Thoracic aorta (tissue), 2 donors: ENCODE measurements at places on chromosomes 4 and X. TPM values are rescaled to one million over a fixed set of nuclear protein-coding genes. Genes with fewer than 3 reads are reported as not detected.
A peak's percentile ranks its signal among the peaks of the same experiment; 100 is the strongest.

- DNase-seq = no peak
- H3K4me3 ChIP-seq = no peak overlapping the region
- H3K27ac ChIP-seq = no peak overlapping the region
- H3K27me3 ChIP-seq = no peaks in the 10 kb centered on the region
These were observed 166.7 kb upstream of the SH3RF1 start for GRCh38 chr4:169437299-169438047.

The ADAM29 gene
- total RNA-seq = not detected

DNA sequence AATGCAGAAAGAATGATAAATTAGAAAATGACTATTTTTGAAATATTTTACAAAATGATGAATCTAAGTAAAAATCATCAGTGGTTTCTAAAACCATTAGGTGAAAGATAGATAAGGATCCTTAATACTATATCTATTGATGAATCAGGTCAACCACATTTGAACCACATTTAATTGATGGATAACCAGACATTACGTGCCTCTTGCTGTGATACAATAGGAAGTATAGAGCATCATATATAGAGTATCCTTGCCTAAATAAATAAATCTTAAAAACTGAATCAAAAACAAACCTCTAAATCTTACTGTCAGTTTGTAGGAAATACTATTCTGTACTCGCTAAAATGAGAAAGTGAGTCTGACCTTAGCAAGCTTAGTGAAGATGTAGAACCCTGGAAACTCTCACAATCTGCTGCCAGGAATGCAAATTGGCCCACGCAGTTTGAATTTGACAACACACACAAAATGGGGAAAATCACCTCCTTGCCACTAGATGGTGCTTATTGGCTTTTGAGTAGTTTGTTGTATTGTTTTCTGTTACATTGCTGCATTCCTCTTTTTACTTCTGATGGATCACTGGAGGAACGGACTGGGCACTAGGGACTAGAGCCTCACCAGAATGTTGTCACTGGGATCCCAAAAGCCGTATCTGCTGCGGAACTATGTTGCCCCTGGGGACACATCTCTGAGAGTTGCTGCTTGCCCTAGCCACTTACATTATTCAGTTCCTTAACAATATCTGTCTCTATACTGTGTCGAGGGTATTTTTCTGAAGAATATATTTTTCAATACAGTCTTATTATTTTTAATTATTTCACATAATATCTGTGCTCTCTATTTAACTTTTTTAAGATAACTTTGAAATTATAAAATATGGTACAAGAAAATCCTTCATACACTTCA lies 25.4 kb upstream of the SLAIN2 start:
- no peak overlapping the region for H3K4me3 ChIP-seq
- no peak overlapping the region for H3K27ac ChIP-seq
- no peaks in the 10 kb centered on the region for H3K36me3 ChIP-seq
- no peaks in the 10 kb centered on the region for H3K4me1 ChIP-seq

- no peak for DNase-seq
- H3K27me3 ChIP-seq = no peaks in the 10 kb centered on the region
- H3K4me1 ChIP-seq = peaks cover 6% of the 10 kb centered on the region
- H3K4me3 ChIP-seq = no peak overlapping the region
- H3K36me3 ChIP-seq = no peaks in the 10 kb centered on the region
- H3K27ac ChIP-seq = no peak overlapping the region
These were observed 4.3 kb upstream of the AGA start for GRCh38 chr4:177446586-177446985.

DNA sequence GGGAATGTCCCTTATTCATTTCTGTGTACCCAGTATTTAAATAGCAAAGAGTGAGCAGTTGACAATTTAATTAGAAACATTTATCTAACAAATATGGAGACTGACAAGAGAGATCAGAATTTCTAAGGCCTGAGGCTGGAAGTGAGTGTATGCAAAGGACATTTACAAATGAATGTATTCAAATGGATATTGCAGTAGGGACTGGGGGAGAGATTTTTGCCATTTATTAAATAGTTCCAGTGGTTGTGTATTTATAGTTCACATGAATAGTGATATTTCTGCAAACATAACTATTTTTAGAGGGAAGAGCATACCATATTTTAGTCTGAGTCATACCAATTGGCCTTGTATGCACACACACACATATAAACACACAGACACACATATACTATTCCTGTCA lies 592.4 kb downstream of the GLUD2 start:
- no peaks in the 10 kb centered on the region for H3K4me1 ChIP-seq
- H3K36me3 ChIP-seq = no peaks in the 10 kb centered on the region
- no peak for DNase-seq
- H3K4me3 ChIP-seq = no peak overlapping the region

GRCh38 chr4:101451086-101451485 lies 103.8 kb upstream of the PPP3CA start:
- DNase-seq = no peak
- H3K36me3 ChIP-seq = no peaks in the 10 kb centered on the region
- no peaks in the 10 kb centered on the region for H3K27me3 ChIP-seq
- H3K27ac ChIP-seq = no peak overlapping the region

GRCh38 chr4:169341490-169341889 lies 70.7 kb upstream of the SH3RF1 start:
- H3K27me3 ChIP-seq = no peaks in the 10 kb centered on the region
- DNase-seq = no peak
- H3K4me3 ChIP-seq = no peak overlapping the region

The EXOC1L gene
- total RNA-seq = not detected

- H3K27ac ChIP-seq = no peak overlapping the region
- H3K4me3 ChIP-seq = no peak overlapping the region
- no peaks in the 10 kb centered on the region for H3K27me3 ChIP-seq
- peaks cover 4% of the 10 kb centered on the region for H3K4me1 ChIP-seq
- DNase-seq = no peak
These were observed 3.8 kb upstream of the CXCR3 start for GRCh38 chrX:71622032-71622575.

The PCDH10 gene
- 51.4 TPM for total RNA-seq

GRCh38 chr4:33060674-33061542 lies 2340.7 kb downstream of the PCDH7 start:
- no peak overlapping the region for H3K27ac ChIP-seq
- no peak for DNase-seq
- H3K4me1 ChIP-seq = no peaks in the 10 kb centered on the region
- no peaks in the 10 kb centered on the region for H3K36me3 ChIP-seq

DNA sequence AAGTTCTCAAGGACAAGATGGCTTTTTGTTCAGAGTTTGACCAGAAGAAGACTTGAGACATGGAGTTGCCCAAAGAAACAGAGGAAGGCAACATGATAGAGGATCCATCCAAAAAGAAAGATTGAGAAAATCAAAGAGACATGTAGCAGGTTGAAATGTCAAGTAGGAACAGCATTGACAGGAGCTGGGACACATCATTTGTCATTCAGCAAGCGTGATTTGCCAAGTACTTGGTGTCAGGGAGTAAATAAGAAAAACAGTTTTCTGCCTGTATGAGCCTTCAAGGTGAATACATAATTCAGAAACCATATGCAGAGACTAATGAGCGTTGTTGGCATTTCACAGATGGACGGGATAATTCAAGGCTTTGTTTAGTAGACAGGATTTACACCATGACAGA lies 11.2 kb downstream of the SMIM31 start:
- no peaks in the 10 kb centered on the region for H3K36me3 ChIP-seq
- H3K4me1 ChIP-seq = no peaks in the 10 kb centered on the region
- no peaks in the 10 kb centered on the region for H3K27me3 ChIP-seq

The MTNR1A gene
- not detected for total RNA-seq

- H3K4me3 ChIP-seq = peak overlapping the region; percentile 50
- peaks cover 58% of the 10 kb centered on the region for H3K4me1 ChIP-seq
- H3K27ac ChIP-seq = no peak overlapping the region
- no peaks in the 10 kb centered on the region for H3K27me3 ChIP-seq
- no peak for DNase-seq
These were observed 137.7 kb upstream of the LIMCH1 start for GRCh38 chr4:41400296-41400695.

DNA sequence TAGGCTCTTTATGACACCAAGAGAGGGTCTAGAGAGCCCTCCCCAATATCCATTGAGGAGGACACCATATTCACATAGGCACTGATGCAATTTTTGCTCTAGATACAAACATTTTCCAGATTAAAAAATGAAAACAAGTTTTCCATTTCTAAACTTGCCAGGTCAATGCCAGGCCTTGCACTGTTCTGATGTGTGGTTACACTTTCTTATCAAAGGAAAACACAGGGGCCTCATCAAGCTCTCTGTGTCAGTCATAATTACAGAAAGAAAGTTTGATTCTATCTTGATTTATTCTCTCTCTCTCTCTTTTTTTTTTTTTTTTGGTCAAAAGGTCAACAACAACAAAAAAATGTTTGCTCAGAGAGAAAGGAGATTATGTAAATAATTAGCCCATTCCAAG lies 80.2 kb upstream of the ACSL4 start:
- no peak for DNase-seq
- H3K27ac ChIP-seq = no peak overlapping the region

The NPFFR2 gene
- 1.3 TPM for total RNA-seq

The MGARP gene
- total RNA-seq = 8.9 TPM

The REELD1 gene
- total RNA-seq = 1.1 TPM

The OPN1LW gene
- total RNA-seq = not detected

- H3K4me1 ChIP-seq = no peaks in the 10 kb centered on the region
- no peak overlapping the region for H3K4me3 ChIP-seq
- no peaks in the 10 kb centered on the region for H3K36me3 ChIP-seq
- no peak overlapping the region for H3K27ac ChIP-seq
These were observed 7.2 kb upstream of the CCSER1 start for GRCh38 chr4:90120037-90120436.

The FMR1NB gene
- not detected for total RNA-seq

The RADX gene
- 4.9 TPM for total RNA-seq

GRCh38 chr4:3657902-3658529 lies 108.2 kb upstream of the ADRA2C start:
- peak; percentile 80 for DNase-seq
- no peaks in the 10 kb centered on the region for H3K27me3 ChIP-seq
- peak overlapping the region; percentile 98 for H3K27ac ChIP-seq
- H3K4me1 ChIP-seq = peaks cover 10% of the 10 kb centered on the region

The ZAR1 gene
- total RNA-seq = 0.68 TPM

GRCh38 chr4:36402008-36402758 lies 120.8 kb downstream of the DTHD1 start:
- no peak for DNase-seq
- no peaks in the 10 kb centered on the region for H3K27me3 ChIP-seq
- H3K4me1 ChIP-seq = no peaks in the 10 kb centered on the region
- no peak overlapping the region for H3K27ac ChIP-seq
- H3K4me3 ChIP-seq = no peak overlapping the region

- H3K27me3 ChIP-seq = no peaks in the 10 kb centered on the region
- H3K36me3 ChIP-seq = no peaks in the 10 kb centered on the region
- no peak overlapping the region for H3K4me3 ChIP-seq
- DNase-seq = no peak
- H3K4me1 ChIP-seq = no peaks in the 10 kb centered on the region
- H3K27ac ChIP-seq = no peak overlapping the region
These were observed 57.1 kb upstream of the ATXN3L start for GRCh38 chrX:13376857-13377549.

The FAM9B gene
- total RNA-seq = not detected

DNA sequence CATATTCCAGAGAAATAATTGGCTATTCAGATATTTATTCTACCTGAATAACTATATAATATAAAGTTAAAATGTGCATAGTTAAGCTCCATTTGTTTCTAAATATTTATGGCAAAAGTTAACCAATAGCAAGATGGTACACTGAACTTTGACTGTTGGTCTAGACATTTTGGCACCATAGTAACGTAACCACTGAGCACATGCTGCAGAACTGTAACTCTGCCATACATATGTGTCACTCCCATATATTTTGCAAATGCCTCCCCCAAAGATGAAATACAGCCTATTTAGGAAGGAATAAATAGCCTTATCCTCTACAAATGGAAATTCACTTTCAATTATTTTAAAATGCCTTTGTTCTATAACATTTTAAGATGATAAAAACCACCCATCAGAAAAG lies 424.9 kb downstream of the CENPC start:
- no peaks in the 10 kb centered on the region for H3K27me3 ChIP-seq
- no peak overlapping the region for H3K27ac ChIP-seq
- no peak for DNase-seq
- no peak overlapping the region for H3K4me3 ChIP-seq
- H3K4me1 ChIP-seq = no peaks in the 10 kb centered on the region

DNA sequence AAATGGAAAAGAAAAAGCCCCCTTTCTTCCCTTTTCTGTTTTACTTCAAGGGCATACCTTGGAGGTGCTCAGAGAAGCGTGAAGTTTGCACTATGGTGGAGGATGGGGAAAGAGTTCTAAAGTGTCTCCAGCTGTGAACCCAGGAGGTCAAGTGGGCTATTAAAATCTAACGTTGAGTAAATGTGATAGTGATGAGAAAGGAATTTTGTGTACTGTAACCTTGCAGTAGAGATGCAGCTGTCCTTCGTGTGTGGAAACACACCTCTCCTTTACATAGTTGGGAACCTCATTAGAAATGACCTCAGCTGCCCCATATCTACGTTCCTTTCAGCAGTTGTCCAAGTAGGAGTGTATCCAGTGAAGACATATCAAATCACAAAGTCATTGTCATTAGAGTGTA lies 26.5 kb downstream of the ADH5 start:
- H3K4me3 ChIP-seq = no peak overlapping the region
- H3K36me3 ChIP-seq = peaks cover 22% of the 10 kb centered on the region
- H3K27me3 ChIP-seq = no peaks in the 10 kb centered on the region
- peak overlapping the region; percentile 21 for H3K27ac ChIP-seq
- no peak for DNase-seq
- H3K4me1 ChIP-seq = peaks cover 3% of the 10 kb centered on the region

GRCh38 chrX:16633754-16634153 lies 16.2 kb upstream of the S100G start:
- H3K36me3 ChIP-seq = no peaks in the 10 kb centered on the region
- H3K27me3 ChIP-seq = no peaks in the 10 kb centered on the region
- H3K27ac ChIP-seq = no peak overlapping the region

- no peak overlapping the region for H3K27ac ChIP-seq
- DNase-seq = no peak
- H3K36me3 ChIP-seq = no peaks in the 10 kb centered on the region
- no peak overlapping the region for H3K4me3 ChIP-seq
- no peaks in the 10 kb centered on the region for H3K4me1 ChIP-seq
These were observed 651.2 kb upstream of the GALNT7 start for GRCh38 chr4:172517391-172517790.

DNA sequence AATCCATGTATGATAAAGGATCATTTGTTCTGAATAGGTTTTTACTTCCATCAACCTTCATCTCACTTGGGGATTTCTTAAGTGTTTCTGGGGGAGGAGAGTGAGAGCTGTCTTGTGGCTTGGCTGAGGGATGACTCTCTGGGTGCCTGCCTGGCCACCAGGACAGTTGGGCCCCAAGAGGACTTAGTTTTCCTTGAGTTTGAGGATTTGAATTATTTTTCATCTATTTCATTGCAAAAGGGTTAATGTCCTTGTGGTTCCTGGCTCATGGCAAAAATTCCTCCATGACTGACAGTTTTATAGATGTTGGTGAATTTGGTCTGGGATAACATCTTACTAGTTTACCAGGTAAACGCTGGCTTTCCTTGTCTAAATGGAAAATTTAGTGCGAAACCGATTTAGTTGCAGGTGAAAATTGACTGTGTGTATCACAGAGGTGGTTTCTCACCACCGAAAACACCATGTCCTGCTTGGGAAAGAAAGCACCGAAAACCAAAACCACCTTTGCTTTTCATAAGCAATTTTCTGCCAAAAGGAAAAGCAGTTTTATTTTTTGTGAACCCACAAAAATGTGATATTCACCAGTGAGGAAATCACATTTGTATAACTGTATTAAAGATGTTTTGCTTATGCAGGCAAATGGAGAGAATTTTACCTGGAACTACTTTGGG lies 331.3 kb upstream of the SFRP2 start:
- no peak for DNase-seq
- H3K4me1 ChIP-seq = no peaks in the 10 kb centered on the region
- H3K4me3 ChIP-seq = no peak overlapping the region

The SHROOM3 gene
- 139 TPM for total RNA-seq

The IQCM gene
- not detected for total RNA-seq
